ENCODE measurements at places on chromosomes 16 and 17.

- DNase-seq: no peak
Observed at GRCh38 chr16:86692426-86692825, 114.1 kb downstream of the FOXL1 start.

DNA sequence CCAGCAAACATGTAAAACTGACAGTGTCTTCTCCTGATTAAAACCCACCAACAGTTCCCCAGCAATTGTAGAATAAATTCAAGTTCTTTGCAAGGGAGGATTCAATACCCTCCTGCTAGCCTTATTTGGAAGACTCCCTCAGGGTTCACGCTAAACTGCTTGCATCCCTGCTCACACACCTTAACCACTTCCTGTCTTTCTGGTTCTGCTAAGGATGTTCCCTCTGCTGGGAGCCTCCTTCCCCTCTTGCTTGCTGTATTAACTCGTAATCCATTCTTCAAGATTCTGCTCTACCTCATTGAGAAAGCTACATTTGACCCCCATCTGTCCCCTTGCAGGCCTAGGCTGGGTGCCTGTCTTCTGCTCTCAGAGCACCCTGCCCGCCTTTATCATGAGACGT is 2.3 kb upstream of the SHISA6 start:
- DNase-seq: no peak

DNA sequence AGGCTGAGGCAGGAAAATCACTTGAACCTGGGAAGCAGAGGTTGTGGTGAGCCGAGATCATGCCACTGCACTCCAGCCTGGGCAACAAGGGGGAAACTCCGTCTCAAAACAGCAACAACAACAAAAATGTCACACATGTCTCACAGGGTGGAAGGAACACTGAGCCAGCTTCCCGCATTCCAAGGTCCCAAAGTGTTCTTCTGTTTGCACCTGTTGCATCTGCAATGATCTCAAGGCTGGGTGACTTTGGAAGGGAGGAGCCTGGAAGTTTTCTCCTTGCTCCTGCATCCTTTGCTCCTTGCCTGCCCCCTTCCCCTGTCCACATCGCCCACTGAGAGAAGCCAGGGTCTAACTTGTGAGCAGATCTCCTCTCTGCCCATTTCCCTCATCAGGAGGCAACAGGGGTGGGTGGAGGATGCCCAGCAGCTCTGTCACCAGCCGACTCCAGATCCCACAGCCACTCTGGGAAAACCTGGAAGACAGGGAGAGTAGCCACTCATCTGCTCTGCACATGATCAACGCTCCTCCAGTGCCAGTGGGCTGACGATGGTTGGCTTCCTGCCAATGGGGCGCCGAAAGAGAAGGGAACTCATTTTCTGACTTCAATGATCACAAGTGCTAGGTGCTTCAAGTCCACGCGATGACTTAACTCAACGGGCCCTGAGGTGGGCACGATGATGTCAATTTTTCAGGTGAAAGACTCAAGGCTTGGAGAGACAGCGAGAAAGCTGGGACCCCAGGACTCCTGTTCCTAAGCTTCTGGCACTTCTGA is 12.6 kb downstream of the CHST6 start:
- DNase-seq: no peak

- peak; percentile 49 for DNase-seq
Observed at GRCh38 chr17:2990396-2990795, 73.0 kb downstream of the OR1D5 start.

DNA sequence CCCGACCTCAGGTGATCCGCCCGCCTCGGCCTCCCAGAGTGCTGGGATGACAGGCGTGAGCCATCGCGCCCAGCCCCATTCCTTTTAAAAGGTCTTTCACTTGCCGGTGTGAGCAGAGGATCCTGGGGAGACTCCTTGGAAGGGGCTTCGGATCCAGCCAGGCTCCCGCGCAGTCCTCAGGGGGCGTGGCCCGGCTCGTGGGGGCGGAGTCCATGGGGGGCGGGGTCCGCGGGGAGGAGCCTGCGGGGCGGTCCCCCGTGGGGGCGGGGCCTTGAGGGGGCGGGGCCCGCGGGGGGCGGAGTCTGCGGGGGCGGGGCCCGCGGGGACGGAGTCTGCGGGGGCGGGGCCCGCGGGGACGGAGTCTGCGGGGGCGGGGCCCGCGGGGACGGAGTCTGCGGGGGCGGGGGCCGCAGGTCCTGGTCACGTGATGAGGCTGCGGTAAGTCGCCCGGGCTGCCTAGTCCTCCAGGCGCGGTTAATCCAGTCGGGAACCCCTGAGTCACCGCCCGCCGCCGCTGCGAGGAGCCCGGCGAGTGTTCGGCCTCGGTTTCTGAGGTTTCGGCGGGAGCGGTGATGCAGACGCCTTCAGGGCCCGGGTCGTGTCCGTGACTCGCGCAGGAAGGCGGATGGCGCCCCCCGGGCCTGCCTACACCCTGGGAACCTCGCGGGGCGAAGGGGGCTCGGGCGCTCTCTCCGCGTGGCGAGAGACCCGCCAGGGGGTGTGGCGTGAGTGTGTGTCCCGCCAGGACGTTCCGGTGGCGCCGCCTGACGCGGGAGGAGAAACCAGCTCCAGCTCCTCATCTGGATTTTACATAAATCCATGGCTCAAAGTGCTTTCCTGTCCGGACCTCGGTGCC is 23.6 kb upstream of the ABR start:
- DNase-seq: peak; percentile 58

DNA sequence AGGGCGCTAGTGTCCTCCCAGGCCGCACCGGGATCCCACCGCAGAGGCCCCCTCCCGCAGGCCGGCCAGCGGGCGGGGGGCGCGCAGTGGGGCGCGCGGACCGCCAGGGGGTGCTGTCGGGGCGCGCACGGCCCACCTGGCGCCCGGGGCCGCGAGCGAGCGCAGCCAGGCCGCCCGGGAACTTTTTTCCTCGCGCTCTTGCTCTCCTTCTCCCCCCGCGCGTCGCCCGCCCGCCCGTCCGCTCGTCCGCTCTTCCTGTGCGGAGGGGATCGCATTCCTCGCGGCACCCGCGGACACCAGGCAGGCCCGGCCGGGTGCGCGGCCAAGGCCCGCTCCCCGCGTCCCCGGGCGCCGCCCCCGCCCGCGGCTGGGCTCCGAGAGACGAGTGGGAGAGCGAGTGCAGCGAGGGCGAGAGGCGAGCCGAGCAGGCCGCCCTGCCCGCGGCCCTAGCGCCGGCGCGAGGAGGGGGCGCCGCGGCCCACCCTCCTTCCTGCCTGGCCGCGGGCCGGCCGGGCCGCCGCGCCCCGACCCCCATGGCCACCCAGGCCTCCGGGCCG is at the start of gene RAI1:
Gene RAI1 (plus strand): TSS at position 272 of the 557 bp plus-strand sequence. CDS start 111,491 bp downstream, outside the sequence.
- DNase-seq: peak; percentile 68

- peak; percentile 90 for DNase-seq
Observed at GRCh38 chr17:79991140-79991923, 44.3 kb downstream of the TBC1D16 start.

GRCh38 chr17:44688675-44689476 is 700 bp downstream of the CCDC43 start:
- DNase-seq: no peak

GRCh38 chr17:40022961-40023541 is 7.8 kb downstream of the CSF3 start:
- no peak for DNase-seq

GRCh38 chr16:80806927-80807340 is 2.5 kb upstream of the CDYL2 start:
- DNase-seq: peak; percentile 26

DNA sequence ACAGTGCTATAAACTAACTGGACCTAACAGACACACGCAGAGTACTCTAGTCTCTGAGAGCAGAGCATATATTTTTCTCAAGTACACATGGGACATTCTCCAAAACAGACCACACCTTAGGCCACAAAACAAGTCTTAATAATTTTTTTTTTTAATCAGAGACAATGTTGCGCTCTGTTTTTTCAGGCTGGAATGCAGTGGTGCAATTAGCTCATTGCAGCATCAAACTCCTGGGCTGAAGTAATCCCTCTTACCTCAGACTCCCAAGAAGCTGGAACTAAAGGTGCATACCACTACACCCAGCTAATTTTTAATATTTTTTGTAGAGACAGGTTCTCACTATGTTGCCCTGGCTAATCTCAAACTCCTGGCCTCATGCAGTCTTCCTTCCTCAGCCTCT is 37.7 kb downstream of the ULK2 start:
- no peak for DNase-seq

DNA sequence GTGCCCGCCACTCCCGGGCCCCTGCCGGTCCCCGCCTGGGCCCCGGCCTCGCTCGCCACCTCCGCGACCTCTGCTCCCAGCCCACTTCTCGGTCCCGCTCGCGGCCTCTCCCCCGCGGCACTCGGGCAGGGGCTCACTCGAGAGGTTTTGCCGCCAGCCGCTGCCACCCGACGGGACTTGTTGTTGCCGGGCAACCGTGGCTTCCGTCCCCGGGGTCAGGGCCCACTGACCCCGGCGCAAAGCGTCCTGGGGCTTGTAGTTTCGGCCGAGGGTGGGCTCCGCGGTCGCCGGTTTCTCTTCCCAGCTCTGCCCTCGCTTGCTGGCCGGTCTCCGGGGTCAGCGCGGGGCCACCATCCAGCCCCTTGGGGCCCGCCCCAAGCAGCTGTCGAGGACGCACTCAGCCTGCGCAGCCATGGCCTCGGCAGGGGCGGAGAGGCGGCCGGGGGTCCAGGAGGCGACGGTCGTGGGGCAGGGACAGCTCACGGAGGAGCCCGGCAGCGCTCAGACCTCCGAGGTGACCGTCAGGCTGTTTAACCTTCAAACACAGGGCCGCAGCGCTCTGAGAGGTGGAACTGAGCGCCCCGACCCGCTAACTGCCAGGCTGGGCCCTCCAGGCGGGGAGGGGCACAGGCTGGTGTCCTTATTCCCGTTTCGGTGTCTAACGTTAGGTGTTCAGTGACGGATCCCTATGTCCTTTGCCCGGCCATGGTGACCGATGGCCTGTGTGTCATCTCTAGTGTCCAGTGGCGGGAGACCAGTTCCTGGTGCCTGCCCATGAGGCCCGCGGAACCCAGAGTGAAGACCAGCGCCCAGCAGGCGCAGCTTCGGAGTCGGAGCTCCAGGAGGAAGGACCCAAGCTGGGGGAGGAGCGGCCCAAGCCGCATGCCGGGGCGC is at the start of the genes C16orf86 and ENKD1:
Gene C16orf86 (plus strand): TSS at position 256 of the 894 bp plus-strand sequence. CDS start 157 bp downstream, at position 413.
Gene ENKD1 (minus strand): TSS at position 192 of the 894 bp plus-strand sequence. CDS start 308 bp downstream, outside the sequence.
- DNase-seq: peak; percentile 87

GRCh38 chr17:81612172-81612970 is 24.5 kb downstream of the NPLOC4 start:
- DNase-seq: no peak

DNA sequence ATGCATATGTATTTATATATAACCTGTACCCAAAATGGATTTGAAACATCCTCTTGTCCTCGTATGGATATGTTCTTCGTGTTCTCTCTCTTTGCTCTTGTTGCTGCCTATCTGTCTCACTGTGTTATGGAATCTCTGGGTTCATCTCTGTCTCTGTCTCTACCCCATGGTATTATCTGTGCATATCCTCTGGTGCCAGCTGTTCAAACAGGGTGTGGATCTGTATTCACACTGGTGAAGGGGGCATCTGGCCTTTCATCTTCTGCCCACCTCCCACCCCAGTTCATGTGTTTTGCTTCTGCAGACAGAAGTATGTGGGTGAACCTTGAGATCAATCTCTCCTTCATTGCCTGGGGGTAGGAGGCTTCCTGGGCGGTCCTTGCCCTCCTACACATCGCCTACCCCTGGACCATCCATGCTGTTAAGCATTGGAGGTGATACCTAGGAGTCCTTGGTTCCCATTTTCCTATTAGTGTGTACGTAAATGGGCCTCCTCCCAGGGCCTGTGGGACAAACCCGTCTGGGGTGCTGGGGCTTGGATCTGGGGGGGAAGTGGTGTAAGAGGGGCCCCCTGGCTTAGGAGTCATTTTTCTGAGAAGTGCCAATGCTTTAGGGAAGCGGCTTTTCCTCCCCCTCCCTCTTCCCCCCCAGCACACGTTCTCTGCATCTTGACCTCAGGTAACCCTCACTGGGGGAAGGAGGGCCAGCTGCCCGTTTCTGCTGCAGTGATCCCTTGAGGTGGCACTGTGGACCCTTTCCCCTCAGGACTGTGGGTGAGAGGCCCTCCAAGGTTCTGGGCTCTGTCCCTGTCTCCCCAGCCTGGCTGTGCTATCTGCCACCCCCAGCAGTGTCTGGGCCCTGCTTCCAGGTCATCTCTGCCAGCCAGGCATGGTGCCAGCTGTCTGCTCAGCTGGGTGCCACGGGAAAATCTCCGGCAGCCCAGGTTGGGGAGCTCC is 21.1 kb downstream of the RARA start:
- peak; percentile 77 for DNase-seq

DNA sequence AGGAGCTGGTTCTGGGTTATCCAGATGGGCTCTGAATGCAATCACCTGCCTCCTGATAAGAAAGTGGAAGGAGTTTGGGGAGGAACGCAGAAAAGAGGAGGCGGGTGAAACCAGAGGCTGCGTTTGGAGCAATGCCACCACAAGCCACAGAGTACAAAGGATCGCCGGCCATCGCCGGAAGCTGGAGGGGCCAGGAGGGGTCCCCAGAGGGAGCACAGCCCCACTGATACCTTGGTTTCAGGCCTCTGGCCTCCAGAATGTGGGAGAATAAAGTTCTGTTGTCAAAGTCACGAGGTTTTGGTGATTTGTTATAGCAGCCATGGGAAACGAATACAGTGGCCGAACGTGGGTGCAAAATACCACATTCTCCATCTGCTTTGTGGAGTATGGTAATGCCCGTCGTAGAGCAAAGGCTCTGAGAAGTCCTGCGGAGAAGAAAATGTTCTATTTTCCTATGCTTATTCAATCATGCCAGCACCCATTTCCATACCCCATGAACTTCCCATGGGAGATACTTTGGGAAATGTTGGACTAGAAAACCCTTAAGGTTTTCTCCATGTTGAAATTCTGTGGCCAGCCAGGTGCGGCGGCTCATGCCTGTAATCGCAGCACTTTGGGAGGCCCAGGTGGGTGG is 51.4 kb downstream of the ZDHHC7 start:
- DNase-seq: no peak

DNA sequence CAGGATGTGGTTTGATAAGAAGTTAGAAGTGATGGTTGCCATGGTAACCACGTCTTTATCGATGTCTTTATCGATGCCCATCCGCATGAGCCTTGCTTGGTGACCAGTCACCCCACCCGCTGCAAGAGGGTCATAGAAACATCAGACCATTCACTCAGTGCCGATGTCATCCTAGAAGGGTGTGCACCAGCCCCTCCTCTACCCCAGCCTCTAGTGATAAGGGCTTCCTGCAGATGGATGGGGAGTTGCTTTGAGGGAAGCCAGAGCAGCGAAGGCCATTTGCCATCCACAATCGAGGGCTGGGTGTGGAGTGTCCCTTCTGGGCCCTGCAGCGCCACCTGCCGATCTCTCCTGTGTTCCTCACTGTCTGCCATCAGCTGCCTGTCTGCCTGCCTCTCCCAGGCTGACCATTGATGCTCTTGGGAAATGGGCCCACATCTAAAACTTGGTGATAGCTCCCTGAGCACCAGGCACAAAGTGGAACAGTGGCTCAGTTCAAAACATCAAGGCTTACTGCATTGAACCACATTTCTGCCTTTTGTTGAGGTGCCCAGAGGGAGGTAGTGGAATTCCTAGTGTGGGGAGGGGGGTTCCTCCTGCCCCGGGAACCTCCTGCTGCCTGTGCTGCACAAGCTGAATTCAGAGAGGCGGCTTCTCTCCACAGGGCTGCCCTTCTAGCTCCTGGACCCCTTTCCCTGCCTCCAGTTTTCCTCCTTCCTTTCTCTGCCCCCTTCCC is 8.9 kb downstream of the CALB2 start:
- DNase-seq: no peak

DNA sequence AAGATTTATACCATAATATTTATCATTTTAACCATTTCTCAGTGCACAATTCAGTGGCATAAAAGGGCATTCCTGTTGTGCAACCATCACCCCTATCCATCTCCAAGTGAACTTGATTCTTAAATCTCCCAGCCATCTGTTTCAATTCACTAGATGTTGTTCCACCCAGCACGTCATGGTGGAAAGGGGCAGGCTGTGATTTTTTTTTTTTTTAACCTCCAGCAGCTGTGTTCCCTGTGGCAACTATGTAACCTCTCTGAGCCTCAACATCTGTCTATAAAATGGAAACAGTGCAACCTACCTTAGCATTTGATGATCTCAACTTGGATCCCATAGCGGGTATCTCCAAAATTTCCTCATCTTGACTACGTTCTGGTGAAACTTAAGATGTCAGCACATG is 604.5 kb downstream of the WWOX start:
- DNase-seq: no peak
